ENCODE measurements at places on chromosomes 4 and X.

GRCh38 chr4:152044331-152045036 lies 283.7 kb upstream of the GATB start:
- DNase-seq = no peak

DNA sequence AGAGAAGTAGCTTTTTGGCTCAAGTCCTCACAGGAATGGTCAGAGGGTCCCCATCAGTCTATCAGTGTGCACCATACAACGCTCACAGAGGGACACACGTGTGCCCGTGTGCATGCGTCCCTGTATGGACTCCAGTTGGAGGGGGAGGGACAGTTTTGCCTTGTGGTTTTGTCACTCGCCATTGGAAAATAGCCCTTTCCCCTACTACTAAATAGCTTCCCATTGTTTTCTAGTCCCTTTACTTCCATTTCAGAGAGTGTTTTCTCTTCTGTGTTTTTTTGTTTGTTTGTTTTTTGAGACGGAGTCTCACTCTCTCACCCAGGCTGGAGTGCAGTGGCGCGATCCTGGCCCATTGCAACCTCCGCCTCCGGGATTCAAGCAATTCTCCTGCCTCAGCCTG lies 34.9 kb downstream of the WDR13 start:
- DNase-seq = no peak

DNA sequence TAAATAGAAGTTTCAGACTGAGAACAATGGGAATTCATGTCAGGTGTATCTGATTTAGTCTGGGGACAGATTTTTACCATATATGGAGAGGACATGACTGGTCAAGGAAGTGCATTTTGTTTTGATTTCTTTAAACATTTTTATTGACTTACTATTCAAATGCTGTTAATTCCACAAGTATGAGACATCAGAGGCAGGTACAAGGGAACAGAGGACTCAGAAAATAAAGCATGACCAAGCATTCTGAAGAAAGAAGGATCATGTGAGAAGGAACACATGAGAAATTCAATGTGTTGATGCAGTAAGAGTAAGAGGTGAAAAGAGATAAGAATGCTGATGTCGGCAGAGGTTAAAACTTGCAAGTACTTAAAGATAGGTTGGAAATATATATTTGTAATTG lies 1452.6 kb downstream of the PCDH7 start:
- DNase-seq = no peak

DNA sequence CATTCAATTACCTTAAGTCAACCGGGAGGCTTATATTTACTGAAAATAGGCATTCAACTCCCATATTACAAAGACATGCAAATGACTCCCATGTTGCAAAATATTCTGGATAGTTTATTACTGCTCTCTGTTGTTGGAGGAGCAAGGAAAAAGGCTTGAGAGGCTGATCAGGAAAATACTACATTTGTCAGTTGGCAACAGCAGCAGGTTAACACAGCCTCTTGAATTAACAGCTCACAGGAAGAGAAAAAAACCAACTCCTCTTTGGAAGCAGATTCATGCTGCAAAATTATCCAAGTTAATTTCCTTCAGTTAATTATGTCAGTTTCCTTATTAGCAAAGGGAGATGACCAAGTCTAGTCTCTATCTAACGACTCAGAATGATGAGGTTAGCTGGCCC lies 238.9 kb downstream of the MAML3 start:
- no peak for DNase-seq

DNA sequence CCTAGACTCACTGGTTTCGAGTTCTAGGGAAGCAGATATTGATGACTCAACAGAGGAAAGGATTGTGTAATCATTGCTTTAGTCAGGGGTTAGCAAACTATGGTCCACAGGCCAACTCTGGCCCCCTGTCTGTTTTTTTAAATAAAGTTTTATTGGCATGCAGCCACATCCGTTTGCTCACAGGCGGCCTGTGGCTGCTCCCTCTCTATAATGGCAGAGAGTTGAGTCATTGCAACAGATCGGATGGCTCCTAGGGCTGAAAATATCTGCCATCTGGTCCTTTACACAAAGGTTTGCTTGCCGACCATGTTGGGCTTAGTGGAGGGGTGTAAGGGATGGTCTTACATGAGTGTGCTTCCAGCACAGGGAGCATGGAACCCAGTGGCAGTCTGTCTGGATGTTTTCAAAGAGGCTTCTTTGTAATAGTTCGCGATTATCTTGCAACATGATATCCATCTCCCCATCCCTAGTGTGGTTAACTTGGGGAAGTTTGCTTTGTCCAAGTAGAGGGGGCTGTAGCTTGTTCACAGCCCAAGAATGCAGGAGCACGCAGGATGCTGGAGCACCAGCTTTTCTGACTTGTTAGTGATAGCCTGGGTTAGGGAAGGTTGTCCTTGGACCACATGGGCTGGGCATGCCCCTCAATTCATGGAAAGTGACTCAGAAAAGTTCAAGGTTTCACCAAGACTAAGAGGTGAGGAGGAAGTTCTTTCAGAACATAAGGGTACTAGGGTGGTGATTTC lies 59.3 kb upstream of the CLDN34 start:
- no peak for DNase-seq

- no peak for DNase-seq
These were observed 91.5 kb upstream of the GALNT7 start for GRCh38 chr4:173076903-173077634.

DNA sequence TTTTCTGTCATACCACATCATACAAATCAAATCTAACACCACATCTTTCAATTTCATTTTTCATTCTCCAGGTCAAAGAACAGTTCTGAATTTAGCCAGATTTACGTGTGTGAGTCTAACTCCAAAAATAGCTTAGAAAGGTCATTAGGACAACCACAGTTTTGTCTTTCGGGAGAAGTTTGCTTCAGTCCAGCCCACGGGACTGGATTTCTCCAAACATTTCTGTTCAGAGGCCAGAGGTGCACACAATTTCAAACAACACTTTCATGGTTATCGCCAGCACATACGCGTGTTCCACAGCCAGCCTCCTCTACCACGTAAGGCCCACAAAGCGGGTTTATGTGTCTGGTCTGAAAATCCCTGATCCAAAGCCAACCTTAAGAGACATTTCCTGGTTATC lies 65.9 kb downstream of the VEGFC start:
- no peak for DNase-seq

DNA sequence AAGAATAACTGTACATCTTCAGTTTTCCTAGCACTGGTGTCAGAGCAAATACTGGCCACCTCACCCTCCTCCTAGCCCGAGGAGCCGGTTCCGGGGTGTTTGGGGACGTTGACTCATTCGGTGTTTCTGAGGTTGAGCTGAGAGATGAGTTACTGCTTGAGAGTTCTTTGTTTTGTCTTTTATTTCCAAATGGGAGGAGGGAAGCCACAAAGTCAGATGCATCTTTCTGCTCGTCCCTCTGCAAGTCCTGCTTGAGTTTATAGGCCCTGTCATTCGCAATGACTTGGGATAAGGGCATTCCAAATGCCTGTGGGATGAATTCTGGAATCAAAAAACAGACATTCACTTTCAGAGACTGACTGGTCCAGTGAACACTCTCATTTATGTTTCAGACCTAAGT lies 77.5 kb downstream of the HCCS start:
- no peak for DNase-seq

DNA sequence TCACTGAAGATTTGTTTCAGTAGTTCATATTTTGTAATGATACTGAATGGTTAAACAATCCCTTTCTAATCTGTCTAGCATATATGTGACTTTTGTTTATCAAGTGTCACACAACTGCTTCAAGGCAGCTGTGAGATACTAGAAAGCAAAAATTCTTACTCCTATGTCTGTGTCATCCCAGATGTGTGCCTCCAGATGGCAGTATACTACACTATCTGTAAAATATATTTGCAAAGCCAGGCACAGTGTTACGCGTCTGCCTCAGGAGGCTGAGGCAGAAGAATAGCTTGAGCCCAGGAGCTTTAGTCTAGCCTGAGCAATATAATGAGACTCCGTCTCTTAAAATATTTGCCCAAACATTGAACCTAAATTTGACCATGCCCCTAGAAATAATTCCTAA lies 4.0 kb downstream of the NUDT10 start:
- DNase-seq = no peak

DNA sequence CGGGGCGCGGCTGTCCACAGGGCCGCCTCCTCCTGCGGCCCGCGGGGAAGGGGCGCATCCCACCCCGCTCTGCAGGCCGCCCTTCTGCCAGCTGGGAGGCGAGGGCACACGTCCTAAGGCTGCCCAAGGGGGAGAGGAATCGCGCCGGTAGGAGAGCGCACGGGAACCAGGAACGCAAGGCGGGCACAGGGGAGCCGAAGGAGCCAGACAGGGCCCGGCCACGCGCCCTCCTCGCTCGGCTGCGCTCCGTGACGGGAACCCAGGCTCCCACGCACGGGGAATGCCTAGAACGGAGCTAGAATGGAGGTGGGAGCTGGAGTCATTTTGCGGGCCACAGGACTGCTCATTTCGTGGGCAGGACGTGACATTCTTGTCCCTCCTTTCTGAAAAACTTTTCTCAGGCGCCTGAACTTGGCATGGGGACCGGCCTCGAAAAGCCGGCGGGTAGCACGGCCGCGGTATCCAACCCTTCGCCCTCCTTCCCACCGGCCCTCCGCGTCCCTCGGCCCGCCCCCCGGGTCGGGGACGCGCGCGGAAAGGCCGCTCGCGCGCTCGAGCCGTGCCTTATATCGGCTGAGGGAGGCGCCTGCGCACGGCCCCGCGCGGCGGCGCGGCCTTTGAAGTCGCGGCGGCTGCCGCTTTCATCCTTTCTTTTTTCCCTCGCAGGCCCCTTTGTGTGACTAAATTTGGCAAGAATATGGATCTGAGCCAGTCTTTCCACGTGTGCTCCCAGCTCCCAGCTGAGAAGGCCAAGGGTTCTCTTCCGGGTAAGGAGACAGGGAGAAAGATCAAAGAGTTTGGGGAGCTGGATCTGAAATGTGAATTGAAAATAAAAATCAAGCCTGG lies 4.2 kb upstream of the LEF1 start:
- DNase-seq = peak; percentile 73

DNA sequence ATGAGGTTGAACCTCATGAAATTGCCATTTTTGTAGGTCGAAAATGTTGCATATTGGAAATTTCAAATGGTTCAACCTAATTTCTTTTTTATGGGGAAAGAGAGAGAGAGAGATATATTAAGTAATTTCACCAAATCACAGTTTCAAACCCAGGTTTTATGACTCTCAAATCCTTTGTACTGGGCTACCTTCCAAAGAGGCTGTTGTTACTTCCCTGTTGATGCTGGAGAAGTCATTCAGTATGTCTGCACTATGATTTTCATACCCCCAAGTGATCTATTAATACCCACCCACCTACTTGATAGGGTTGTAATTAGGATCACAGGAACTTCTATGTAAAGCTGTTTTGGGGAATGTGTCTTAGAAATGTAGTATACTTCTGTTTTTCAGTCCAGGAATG lies 109.9 kb downstream of the ZNF330 start:
- DNase-seq = no peak

- no peak for DNase-seq
These were observed 5.4 kb upstream of the NEUROG2 start for GRCh38 chr4:112521123-112522023.

- no peak for DNase-seq
These were observed 522.5 kb upstream of the AGA start for GRCh38 chr4:177964693-177965168.

DNA sequence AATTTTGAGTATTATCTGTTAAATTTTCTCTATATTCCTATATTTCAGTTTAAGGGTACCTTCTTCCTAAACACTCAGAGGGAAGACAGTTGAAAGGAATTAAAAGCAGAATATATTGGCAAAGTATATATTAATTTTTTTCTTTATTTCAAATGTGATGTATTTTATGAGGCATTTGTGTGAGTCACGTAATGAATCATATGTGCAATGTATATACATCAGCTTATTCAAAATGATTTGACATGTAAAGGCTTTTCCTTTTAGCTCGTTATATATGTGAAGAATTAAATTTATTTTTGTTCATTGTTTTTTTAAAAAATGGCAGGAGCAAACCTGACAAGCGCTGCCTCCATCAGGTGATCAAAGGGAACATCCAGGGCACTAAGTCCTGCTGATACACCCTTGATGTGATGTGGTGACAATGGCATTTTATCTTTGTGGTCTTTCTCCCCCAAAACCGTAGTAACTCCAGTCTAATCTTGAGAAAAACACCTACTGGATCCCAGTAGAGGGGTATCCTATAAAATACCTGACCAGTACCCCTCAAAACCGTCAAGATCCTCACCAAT lies 8.9 kb downstream of the WWC2 start:
- DNase-seq = no peak

- DNase-seq = no peak
These were observed 7.6 kb upstream of the GUF1 start for GRCh38 chr4:44670506-44671199.

DNA sequence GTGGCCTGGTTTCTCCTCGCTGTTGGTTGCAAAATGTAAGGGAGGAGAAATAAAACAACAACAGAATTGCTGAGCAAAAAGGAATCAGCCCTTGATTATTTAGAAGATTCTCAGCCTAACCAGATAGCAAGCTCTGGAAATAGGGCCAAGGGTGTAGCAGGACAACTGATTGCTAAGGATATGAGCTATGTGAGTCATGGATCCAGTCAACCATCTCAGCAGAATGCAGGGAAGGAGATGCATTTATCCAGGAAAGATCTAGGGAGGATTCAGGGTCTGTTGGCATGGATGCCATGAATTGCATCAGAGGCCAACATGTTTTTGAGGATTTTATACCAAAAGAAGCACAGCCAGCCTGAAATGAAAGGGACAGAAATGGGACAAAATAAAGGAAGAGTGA lies 2.2 kb upstream of the XAGE3 start:
- DNase-seq = no peak

DNA sequence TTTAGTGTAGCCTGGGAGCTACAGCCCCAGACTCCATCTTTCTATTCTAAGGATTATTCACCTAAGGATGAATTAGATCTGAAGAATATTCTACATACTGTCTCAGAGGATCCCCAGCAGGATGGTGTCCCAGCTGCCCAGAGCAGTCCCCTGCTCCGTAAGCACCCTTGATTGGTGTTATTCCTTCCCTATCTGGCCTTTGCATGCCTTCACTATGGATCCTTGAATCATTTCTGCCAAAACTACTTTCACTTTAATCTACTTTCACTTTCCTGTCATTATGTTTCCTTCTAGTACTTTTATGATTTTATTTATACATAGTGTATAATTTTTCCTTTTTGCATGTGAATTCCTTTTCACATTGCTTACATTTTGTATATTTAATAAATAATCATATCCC lies 39.2 kb downstream of the ARHGAP24 start:
- DNase-seq = no peak
